ENCODE measurements at places on chromosomes 3 and 15.

DNA sequence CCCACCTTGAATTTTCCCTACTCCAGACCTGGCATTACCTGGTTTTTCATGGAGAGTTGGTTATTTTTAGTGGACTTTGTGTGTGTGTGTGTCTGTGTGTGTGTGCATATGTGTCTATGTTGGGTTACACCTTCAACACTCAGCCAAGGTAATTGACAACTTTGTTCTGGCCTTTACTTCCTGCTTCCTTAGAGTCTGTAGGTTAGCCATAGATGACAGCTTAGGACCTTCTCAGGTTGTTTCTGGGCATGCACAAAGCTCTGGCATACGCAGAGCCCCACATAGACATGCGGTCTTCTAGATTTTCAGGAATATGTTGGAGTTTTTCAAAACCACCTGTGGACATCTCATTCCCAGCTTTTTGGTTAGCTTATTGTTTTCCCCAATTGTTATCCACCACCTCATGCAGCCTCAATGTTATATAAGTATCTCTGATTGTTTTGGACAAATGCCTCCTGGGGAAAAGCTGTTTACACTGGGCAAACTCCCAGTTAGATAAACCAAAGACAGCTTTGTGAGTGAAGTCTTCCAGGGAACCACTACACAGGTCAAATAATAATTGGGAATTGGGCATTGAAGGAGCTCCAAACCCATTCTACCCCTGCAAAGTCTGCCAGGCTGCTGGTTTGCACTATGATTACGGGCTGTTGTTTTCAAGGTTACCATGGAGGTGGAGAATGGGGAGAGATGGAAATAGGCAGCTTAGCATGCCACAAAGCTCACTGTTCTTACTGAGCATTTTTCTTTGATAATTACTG is 201.2 kb downstream of the ADAMTSL3 start:
- DNase-seq = no peak

DNA sequence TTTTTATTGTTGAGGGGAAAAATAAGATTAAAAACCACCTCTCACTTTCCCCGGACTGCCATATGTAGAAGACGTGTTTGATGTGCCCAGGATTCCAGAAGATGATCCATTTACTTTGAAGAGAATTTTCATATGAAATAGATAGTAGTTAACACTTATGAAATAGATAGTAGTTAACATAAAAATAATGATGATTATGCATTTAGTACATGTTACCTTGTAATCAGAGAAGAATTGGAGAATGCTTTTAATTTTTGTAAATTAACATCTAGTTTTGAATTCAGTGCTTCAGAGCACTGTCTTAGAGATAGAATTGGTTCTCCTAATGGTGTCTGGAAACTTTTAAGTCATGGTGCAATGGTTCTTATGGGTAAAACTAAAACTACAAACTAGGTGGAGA is 46.1 kb upstream of the CRTC3 start:
- no peak for DNase-seq

- DNase-seq = no peak
These were observed 192.4 kb downstream of the LRRN1 start for GRCh38 chr3:3991598-3991997.

- DNase-seq = no peak
These were observed 131.2 kb upstream of the MEF2A start for GRCh38 chr15:99434506-99435112.

DNA sequence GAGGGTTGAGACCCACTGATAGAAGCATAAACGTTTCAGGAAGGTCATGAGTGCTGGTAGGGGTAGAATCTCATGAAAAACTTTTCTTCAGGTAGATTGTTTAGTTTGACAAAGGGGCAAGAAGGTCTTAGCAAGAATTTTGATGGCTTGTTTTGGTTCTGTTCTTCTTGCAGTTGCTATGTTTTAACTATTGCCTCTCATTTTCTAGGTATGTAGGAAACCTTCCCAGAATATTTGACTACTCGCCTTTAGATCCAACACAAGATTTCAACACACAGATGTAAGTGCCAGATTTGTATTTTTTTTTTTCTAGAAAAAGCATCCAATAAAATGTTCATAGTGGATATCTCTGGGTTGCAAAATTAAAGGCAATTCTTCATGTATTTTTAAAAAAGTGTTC is 77.1 kb downstream of the USP13 start:
- no peak for DNase-seq

GRCh38 chr3:171781711-171782127 is 28.6 kb downstream of the PLD1 start:
- peak; percentile 29 for DNase-seq

GRCh38 chr15:96347181-96348111 is 16.9 kb downstream of the NR2F2 start:
- DNase-seq = no peak

GRCh38 chr3:135237371-135238143 is 442.5 kb downstream of the EPHB1 start:
- DNase-seq = no peak

DNA sequence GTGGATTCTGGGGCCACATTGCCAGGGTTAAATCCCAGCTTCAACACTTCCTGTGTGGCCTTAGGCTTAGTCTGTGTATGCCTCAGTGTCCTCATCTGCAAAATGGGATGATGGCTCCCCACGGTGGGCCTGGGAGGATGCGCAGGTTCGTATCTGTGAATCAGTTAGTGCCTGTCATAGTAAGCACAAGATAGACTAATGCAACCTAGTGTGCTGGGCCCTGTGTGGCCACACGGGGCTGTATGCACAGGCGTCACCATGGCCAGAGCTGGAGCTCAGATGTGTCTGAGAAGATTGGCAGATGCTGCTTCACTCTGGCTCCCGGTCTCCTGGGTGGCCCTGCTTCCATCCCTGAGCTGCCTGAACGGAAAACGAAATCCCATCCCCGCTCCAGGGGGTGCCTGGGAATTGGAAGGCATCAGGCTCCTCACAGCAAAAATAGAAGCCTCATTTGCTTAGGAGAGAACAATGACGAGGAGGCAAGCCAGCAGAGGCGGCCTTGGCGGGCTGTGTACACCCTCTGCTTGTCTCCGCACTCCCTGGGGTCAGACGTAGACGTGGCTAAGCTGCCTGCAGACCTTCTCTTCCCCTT is 103.6 kb downstream of the APBA2 start:
- no peak for DNase-seq

DNA sequence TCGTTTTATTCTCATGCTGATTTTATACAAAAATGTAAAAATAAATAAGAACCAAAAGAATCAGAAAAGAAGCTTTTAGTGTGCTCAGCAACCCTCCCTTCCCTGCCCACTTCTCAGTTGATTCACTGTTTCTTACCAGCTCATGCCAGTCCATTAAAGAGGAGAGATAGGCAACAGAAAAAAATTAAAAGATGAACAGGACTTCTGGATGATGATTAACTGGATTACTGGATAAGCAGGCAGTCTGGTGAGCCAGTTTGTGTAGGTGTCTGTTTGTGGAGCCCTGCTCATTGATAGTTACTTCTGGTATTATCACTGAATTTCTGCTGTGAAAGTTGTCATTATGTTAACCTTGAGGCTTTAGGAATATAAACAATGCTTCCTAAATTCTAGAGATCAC is 15.1 kb upstream of the GPR171 start:
- DNase-seq = no peak

DNA sequence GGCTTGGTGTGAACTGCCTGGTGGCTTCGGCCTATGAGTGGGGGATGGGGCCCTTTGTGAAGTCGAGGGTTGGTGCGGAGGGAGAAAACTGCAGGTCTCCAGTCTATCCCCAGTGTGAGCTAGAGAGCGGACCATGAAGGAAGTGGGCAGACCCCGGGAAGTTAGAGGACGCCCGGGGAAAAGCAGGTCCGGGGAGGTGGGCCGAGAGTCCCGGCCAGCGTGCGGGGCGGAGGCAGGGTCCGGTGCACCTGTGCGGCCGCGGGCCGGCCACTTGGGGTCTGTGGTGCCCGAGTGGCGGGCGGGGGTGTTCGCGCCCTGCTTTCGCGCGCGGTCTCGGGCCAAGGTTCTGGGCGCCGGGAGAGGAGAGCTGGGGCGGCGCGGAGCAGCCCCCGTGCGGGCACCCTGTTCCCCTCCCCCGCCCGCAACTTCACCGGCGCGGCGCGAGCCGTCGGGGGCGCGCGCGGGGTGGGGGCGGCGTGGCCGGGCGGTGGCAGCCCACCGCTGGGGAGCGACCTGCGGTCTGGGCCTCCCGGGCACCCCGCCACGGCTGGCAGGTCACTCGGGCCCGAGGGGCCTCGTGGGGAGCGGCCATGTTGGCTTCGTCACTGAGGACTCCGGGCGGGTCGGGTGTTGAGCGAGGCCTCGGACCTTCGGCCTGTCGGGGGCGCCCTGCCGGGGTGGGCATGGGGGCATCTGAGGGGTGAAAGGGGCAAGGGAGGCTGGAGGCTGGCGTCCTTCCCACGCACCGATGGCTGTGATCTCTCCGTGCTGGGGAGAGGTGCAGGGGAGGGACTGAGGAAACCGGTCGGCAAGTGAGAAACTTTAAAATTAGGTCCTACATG is 4.8 kb downstream of the UBE2E1 start:
- peak; percentile 24 for DNase-seq

GRCh38 chr3:171839270-171839669 is 3.9 kb upstream of the TMEM212 start:
- DNase-seq = no peak
